ENCODE measurements at places on chromosomes 11 and 22. TPM values are rescaled to one million over a fixed set of nuclear protein-coding genes. Genes with fewer than 3 reads are reported as not detected.

The SCGB1C1 gene
- not detected for total RNA-seq

The TTC36 gene
- total RNA-seq: 1.1 TPM

The B4GAT1 gene
- total RNA-seq: 29.5 TPM

The NXPE1 gene
- total RNA-seq: not detected

The ACRV1 gene
- total RNA-seq: not detected

The MMP13 gene
- total RNA-seq: not detected

The MLC1 gene
- total RNA-seq: 1.8 TPM

The ZNF215 gene
- 2.8 TPM for total RNA-seq

The P2RY6 gene
- total RNA-seq: 0.51 TPM

The C11orf65 gene
- total RNA-seq: 1.6 TPM

The OTOG gene
- total RNA-seq: 1.8 TPM

The INPP5J gene
- total RNA-seq: 10.8 TPM

DNA sequence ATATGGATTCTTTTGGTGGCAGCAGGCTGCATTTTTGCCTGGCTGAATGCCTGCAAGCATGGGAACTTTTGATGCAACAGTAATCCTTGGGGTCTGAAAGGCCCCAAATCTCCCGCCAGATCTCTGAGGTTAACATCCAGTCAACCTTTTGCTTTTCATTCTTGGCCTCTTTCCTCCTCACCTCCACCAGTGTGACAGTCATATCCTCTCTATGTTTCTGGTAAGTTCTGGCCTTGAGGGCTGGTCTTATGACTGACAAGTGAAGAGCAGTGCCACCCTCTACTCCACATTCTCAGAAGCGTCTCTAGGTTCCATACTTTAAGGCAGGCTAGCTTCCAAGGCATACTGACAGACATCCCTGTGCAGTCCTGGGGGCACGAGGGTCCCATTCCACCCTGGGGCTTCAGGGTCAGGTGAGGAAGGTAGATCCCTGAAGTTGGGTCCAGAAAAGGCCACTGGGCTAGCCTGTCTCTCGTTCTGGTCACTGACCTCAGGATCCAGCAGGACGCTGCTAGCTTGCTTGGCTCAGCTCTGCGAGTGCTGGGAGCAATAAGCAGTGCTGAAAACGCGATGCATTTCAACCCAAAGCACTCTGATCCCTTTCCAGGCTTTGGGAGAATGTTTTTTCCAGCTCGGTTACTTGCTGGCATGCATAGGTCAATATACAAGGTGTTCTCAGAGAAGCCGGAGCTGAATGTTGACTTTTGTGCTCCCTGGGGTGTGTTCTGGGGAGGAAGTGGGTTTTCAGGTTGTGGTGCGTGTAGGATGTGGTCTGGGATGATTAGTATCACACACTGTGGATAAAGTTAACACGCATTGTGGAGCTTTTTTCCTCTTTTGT is 75.2 kb downstream of the PTPRJ start:
- DNase-seq: no peak
- H3K4me1 ChIP-seq: peaks cover 48% of the 10 kb centered on the region
- H3K27me3 ChIP-seq: no peaks in the 10 kb centered on the region
- H3K36me3 ChIP-seq: no peaks in the 10 kb centered on the region
- no peak overlapping the region for H3K4me3 ChIP-seq

- no peak overlapping the region for H3K4me3 ChIP-seq
- DNase-seq: no peak
- H3K36me3 ChIP-seq: no peaks in the 10 kb centered on the region
Observed at GRCh38 chr11:40401132-40401853, 1058.2 kb downstream of the LRRC4C start.

DNA sequence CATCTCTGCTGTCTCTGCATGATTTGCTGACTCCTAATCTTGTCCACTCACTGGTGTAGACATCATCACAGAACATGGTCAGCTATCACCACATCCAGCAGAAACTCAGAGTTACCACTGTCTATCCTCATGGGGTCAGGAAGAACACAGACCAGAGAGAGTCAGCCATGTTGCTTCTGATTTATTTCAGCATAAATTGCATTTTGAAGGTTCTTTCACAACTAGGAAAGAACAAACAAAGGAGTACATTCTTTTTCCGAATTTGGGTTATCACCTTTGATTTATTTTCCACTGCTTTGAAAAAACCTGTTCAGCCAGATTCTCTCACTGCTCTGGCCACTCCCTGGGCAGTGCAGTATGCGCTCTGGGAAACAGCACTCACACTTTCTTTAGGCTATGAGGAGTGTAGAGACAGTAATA is 172.0 kb upstream of the MTMR2 start:
- peaks cover 10% of the 10 kb centered on the region for H3K36me3 ChIP-seq
- no peaks in the 10 kb centered on the region for H3K27me3 ChIP-seq
- H3K4me1 ChIP-seq: peaks cover 73% of the 10 kb centered on the region

DNA sequence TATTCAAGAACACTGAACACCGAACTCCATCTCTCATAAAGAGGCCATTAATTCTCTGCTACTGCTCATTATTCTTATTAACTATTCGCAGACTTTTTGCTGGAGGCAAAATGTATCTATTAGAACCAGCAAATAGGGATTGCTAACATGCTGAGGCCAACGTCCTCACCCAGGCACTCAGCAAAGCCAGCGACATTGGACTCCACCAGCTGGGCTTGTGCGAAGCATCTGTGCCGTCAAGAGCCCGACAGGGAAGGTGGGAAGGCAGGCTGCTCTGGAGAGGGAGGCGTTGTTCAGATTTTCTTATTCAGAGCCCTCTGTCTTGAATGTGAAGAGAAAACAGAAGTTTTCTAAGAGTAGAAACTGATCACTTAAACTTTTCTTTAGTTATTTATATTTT is 615.6 kb upstream of the KIRREL3 start:
- H3K4me1 ChIP-seq: peaks cover 8% of the 10 kb centered on the region
- no peak overlapping the region for H3K4me3 ChIP-seq
- H3K27ac ChIP-seq: no peak overlapping the region
- no peak for DNase-seq
- peaks cover 8% of the 10 kb centered on the region for H3K27me3 ChIP-seq

- H3K27me3 ChIP-seq: peaks cover 3% of the 10 kb centered on the region
- peak overlapping the region; percentile 2 for H3K4me3 ChIP-seq
- H3K27ac ChIP-seq: peak overlapping the region; percentile 89
- peaks cover 51% of the 10 kb centered on the region for H3K4me1 ChIP-seq
- DNase-seq: no peak
Observed at GRCh38 chr11:120185706-120186455, 25.0 kb upstream of the OAF start.

- peaks cover 25% of the 10 kb centered on the region for H3K4me1 ChIP-seq
- H3K27me3 ChIP-seq: no peaks in the 10 kb centered on the region
- peaks cover 10% of the 10 kb centered on the region for H3K36me3 ChIP-seq
- DNase-seq: no peak
Observed at GRCh38 chr11:78338138-78338537, 79.5 kb downstream of the GAB2 start.

DNA sequence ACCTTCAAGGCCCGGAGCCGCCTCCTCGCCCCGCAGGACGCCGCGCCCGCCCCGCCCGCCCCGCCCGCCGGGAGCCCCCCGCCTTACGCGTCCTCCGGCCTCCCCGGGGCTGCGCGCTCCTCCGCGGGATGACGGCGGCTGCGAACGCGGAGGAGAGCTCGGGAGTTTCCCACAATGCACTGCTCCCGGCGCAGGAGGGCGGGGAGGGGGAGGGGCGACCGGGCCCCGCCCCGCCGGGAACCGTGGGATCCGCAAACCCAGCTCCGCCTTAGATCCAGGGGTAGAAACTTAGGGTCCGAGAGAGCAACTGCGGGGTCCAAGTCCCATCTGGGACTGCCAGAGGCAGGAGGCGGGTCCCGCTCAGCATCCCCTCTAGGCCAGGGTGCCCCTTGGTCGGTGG is at the start of gene CEND1:
CEND1 (minus strand) TSS at position 148 of the 400 bp plus-strand sequence. CDS start 1,514 bp downstream, outside the sequence.
- peaks cover 4% of the 10 kb centered on the region for H3K27me3 ChIP-seq
- H3K4me3 ChIP-seq: no peak within 1 kb of the TSS
- no peak for DNase-seq
- H3K36me3 ChIP-seq: peaks cover 3% of the 10 kb centered on the region
- no peak within 1 kb of the TSS for H3K27ac ChIP-seq

DNA sequence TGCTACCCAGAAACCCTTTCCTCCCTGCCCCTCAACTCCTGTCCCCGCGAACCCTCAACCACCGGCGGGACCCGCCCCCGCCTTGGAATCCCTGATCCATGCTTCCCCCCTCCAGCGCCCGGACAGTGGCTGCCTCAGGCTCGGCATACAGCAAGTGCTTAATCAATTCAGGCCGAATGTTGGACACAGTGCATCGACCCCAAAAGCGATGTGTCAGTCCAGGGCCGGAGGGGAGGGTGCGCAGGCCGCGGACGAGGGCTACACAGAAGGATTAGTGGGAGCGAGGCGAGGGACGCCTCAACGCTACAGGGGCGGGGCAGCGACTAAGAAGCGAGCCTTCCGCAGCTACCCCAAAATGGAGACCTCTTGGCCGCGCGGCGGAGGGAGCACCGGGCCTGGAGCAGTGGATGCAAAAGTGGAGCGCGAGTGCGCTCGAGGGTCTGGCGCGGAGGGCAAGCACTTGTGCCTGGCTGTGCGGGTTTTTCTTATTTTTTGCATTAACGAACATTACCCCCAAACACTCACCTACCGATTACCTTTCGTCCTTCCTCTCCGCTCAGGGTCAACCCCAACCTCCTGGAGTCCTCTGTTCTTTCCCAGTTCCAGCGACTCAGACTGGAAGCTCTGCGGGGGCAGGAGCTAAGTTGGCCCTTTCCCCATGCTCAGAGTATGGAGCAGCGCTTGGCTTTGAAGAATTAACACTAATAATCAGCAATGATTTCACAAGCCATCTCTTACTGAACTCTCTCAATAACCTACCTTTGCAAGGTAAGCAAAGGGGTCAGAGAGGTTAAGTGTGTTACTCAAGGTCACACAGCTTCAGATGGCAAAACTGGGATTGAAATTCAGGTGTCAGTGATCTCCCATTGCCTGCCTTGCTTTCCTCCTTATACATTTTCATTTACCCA is 30.0 kb upstream of the WNT11 start:
- H3K4me3 ChIP-seq: peak overlapping the region; percentile 99
- H3K27ac ChIP-seq: peak overlapping the region; percentile 95
- H3K36me3 ChIP-seq: no peaks in the 10 kb centered on the region
- H3K27me3 ChIP-seq: peaks cover 3% of the 10 kb centered on the region
- no peak for DNase-seq
- peaks cover 2% of the 10 kb centered on the region for H3K4me1 ChIP-seq

DNA sequence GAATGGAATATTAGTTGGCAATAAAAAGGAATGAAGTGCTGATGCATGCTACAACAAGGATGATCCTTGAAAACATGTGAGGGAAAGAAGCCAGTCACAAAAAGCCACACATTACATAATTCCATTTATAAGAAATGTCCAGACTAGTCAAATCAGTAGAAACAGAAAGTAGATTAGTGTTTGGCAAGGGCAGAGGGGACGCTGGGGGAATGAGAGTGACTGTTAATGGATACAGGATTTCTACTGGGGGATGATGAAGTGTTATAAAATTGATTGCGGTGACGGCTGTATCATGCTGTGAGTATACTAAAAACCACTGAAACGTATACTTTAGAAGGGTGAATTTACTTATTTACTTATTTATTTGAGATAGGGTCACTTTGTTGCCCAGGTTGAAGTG is 57.9 kb downstream of the C11orf58 start:
- H3K36me3 ChIP-seq: peaks cover 7% of the 10 kb centered on the region
- DNase-seq: no peak
- H3K27me3 ChIP-seq: no peaks in the 10 kb centered on the region
- peaks cover 7% of the 10 kb centered on the region for H3K4me1 ChIP-seq
- no peak overlapping the region for H3K4me3 ChIP-seq

DNA sequence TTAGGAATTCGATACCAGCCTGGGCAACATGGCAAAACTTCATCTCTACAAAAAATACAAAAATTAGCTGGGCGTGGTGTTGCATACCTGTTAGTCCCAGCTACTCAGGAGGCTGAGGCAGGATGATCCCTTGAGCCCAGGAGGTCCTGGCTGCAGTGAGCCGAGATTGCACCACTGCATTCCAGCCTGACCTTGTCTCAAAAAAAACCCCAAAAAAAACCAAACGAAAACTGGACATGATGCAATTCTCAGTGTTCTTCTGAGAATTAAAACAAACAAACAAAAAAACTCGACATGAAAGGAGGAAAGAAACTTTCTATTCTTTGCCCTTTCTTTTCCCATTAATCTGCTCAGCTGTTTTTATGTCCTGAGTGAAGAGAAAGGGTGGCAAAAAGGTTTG is 7.4 kb downstream of the MED17 start:
- H3K4me3 ChIP-seq: no peak overlapping the region
- DNase-seq: no peak
- H3K27ac ChIP-seq: no peak overlapping the region
- peaks cover 44% of the 10 kb centered on the region for H3K36me3 ChIP-seq

GRCh38 chr11:119729951-119730613 is 1.1 kb upstream of the NECTIN1 start:
- H3K4me1 ChIP-seq: peaks cover 26% of the 10 kb centered on the region
- H3K36me3 ChIP-seq: no peaks in the 10 kb centered on the region
- DNase-seq: no peak
- peaks cover 7% of the 10 kb centered on the region for H3K27me3 ChIP-seq

DNA sequence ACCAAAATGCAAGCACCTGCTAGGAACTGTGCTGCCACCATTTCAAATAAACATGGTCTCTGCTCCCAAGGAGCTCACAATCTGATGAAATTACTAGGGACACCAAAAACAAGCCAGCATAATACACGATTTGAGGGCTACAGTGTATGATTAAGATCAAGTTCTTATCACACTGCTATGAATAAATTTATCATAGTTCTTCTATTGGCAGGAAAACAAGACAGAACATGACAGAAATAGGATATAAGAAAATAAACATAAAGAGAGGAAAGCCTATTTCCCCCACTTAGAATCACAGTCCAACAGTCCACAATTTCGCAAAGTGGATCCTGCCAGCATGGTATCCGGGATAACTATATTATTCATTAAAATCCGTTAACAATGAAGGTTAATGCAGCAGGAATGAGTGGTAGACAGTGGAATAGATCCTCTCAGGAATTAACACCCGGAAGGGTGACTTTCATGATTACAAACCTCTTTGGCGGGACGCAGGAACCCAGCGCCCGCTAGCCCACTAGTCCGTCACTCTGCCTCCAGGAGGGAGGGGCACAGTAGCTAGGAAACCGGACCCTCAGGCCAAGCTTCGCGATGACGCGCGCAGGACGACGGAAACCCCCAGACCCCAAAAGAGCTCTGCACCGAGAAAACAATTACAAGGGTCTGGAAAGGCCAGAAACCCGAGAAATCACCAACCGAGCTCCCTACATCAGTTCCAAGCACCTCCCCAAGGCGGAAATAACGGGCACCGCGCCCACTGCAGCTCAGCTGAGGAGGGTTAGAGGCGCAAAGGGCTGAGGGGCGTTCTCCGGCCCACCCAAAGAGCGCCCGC is 607 bp downstream of the CCDC82 start:
- H3K27ac ChIP-seq: peak overlapping the region; percentile 98
- DNase-seq: no peak
- peaks cover 24% of the 10 kb centered on the region for H3K36me3 ChIP-seq
- H3K27me3 ChIP-seq: no peaks in the 10 kb centered on the region

DNA sequence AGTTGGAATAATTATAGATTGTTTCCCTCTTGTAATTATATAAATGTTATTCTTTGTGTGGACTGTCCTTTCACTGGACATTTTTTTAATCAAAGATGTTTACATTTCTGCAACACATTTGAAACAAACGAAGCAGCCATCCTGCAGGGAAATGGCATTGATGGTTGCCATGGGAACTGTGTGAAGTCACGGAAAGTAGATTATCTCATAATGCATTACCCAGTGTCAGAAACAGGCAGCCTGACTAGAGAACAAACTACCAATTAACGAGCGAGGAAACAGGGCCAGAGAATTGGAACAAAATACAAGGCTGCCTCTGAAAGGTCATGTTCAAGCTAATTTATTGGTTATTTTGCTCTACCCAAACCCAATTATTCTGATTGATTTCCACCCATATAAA is 96.9 kb upstream of the LARGE1 start:
- no peak overlapping the region for H3K4me3 ChIP-seq
- H3K27me3 ChIP-seq: peaks cover 4% of the 10 kb centered on the region
- DNase-seq: no peak
- no peaks in the 10 kb centered on the region for H3K36me3 ChIP-seq

GRCh38 chr11:7759010-7759409 is 37.7 kb downstream of the OR5P2 start:
- H3K4me1 ChIP-seq: no peaks in the 10 kb centered on the region
- no peak for DNase-seq
- peaks cover 6% of the 10 kb centered on the region for H3K36me3 ChIP-seq
- H3K27me3 ChIP-seq: no peaks in the 10 kb centered on the region

Measured in mesothelial cell of epicardium (in vitro differentiated cells).